ENCODE measurements at places on chromosomes 12 and 14.

DNA sequence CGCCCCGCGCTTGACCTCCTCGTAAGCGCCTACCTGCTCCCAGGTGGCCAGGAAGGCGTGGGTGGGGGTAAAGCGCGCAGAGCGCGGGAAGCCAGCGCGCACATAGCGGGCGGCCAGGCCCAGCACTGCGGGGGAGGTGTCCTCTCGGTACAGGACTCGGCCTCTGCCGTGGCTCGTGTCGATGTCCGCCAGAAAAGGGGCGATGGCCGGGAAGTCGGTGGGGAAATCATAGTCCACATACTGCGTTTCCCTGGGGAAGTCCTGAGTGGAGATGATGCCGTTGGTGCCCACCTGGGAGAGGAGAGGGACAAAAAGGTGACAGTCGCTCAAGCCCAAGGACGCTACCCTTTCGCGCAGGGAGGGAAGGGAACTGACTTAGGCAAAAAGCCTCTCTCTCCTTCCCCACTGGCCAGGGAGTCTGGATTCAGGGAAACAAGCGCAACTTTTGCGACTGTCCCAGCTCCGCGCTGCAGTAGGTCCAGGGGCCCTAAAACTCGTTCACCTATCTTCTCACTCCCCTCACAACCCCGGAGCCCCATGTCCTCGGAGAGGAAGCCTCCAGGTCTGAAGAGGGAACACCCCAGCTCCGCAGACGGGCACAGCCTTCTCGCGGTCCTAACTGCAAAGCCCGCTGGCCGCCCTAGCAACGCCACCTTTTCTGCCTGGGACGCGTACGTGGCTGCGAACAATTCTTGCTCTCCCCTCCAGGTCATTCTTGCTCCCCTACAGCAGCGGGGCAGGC, 815 bp downstream of the NID2 start:
- DNase-seq: no peak

GRCh38 chr14:105944632-105945610, 418.5 kb downstream of the TMEM121 start:
- no peak for DNase-seq

DNA sequence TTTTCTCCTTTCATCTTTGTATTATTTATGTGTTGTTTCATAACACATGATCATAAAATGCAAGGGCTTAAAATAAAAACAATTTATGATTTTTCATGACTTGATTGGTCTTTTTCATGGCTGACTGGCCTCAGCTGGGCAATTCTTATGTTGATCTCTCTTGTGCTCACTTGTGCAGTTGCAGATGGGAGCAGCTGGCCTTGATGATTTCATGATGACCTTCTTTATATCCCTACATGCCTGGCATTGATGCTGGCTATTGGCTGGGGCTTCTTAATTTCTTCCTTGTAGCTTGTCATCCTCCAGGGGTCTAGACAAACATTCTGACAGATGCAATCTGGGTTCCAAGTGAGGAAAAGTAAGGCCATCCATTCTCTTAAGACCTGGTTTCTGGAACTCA, 1832.8 kb upstream of the FLRT2 start:
- DNase-seq: no peak

GRCh38 chr12:1205512-1206060, 214.6 kb downstream of the ERC1 start:
- DNase-seq: no peak

GRCh38 chr12:43675048-43675904, 83.3 kb downstream of the PUS7L start:
- no peak for DNase-seq

DNA sequence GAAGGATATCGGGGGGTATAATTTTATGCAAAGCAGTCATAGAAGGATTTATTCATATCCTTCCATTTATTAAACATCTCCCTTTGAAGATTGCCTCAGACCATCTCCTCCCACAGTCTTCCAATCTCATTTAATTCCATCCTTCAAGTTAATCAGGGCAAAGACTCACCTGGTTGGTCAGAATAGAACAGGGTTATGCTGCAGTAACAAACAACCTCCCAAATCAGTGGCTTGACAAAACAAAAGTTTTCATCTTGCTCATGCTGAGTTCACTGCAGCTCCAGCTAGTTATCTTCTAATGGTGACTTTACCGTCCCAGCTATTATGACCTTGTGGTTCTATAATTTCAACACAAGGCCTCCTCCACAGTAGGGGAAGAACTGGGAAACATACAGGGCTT, 48.8 kb upstream of the MTERF2 start:
- DNase-seq: no peak

- no peak for DNase-seq
These were observed 12.0 kb downstream of the MORN3 start for GRCh38 chr12:121657305-121658008.

DNA sequence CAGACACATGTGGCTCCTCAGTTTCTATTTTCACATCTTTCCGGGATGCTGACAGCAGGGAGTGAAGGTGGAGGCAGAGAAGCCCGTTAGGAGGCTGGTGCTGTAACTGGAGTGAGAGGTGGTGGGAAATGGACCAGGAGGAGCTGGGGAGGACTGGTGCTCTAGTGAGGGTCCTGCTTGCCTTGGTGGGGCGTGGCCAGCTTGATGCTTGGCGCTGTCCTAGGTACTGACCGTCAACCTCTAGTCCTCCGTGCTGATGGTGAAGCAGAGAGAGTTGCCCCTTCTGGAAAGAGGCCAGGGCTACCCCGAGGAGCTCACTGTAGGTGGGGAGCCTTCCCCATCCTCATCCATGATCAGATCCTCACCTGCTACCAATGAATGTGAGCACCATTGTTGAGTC, 1.4 kb downstream of the TRMT61A start:
- DNase-seq: no peak

GRCh38 chr12:71744522-71745300, 10.0 kb upstream of the RAB21 start:
- DNase-seq: no peak

- no peak for DNase-seq
These were observed 77.9 kb downstream of the NINJ2 start for GRCh38 chr12:585062-586061.

GRCh38 chr14:68081489-68081888, 261.9 kb downstream of the RAD51B start:
- no peak for DNase-seq

- DNase-seq: no peak
These were observed 17.4 kb upstream of the PYGL start for GRCh38 chr14:50961605-50962221.

DNA sequence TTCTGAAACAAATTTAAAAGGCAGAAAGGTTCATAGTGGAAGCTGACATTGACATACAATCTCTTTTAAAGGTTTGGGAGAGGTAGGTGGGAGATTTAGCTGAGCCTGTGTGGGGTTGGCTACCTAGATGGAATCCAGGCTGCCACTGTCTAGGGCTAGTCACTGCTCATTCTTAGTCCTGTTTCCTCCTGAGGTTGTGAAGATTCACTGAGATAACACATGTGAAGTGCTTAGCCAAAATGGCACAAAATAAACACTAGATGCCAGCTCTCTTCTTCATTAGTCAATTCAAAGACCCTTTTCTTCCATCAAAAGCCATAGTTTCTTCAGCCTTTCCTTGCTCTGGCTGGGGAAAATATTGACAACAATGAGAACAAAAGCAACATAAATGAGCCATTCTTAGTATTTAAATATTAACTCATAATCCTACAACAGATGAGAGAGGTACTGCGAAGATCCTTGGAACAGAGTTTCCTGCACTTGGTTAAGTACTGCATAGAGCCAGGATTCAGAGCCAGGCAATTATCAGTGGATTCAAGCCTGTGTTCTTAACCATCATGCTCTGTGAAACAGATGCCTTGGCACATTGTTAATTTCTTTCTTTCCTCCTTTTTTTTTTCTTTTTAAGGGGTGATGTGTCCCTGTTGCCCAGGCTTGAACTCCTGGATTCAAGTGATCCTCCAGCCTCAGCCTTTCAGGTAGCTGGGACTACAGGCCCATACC, 3.5 kb downstream of the MYF6 start:
- no peak for DNase-seq

GRCh38 chr12:131117438-131118245, 163.9 kb downstream of the ADGRD1 start:
- DNase-seq: no peak

GRCh38 chr12:72304751-72305150, 32.6 kb downstream of the TRHDE start:
- DNase-seq: no peak

DNA sequence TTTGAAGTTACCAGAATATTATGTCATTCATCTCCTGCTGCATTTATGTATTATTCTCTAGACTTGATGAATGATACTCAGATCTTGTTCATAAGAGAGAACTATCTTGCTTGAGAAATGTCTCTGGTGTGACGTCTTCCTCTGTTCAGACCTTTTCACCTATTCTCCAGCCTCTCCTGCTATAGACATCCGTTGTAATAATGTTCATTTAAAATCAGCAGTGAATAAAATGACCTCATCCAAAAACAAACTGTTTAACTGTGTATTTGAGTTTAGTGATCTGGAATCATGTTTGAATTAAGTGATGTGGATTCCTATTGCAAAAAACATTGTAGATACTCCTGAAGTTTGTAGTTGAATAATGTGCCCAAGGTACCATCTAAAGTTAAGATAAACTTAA, 487.1 kb downstream of the PCNX1 start:
- DNase-seq: no peak
